ENCODE measurements at places on chromosomes 2 and 18. TPM values are rescaled to one million over a fixed set of nuclear protein-coding genes. Genes with fewer than 3 reads are reported as not detected.

DQX1 gene
- not detected for total RNA-seq

FAM237A gene
- not detected for total RNA-seq

CIB4 gene
- not detected for total RNA-seq

SERPINB11 gene
- total RNA-seq: not detected

SLC23A3 gene
- 0.16 TPM for total RNA-seq

DSG1 gene
- total RNA-seq: not detected

BIN1 gene
- 1,331 TPM for total RNA-seq

ALPG gene
- not detected for total RNA-seq

RAPGEF4 gene
- total RNA-seq: 2.0 TPM

COL6A3 gene
- total RNA-seq: 74.1 TPM

POU3F3 gene
- total RNA-seq: not detected

POTEJ gene
- total RNA-seq: not detected

TMEM17 gene
- 0.67 TPM for total RNA-seq

GPR45 gene
- not detected for total RNA-seq

- no peak for DNase-seq
Measured at GRCh38 chr2:38263293-38263692, 113.8 kb downstream of the ATL2 start.

DNA sequence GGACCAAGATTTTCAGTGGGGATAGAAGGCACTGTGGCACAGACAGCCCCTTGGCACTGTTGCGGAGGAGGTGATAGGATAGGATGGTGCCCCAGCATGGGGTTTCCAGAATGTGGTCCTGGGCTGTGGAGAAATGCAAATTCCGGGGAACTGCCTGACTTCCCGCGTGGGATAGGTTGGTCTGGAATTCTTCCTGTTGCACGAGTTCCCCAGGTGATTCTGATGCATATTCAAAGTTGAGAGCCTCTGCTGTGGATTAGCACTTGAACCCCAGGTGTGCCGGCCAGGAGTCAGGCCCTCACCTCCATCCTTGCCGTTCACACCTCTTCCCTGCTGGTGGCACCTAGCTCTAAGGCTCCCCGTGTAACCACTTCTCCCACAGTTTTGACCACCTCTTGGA lies 15.5 kb downstream of the NCK2 start:
- no peak for DNase-seq

GRCh38 chr18:23229472-23229871 lies 94.2 kb downstream of the CABLES1 start:
- DNase-seq: no peak

DNA sequence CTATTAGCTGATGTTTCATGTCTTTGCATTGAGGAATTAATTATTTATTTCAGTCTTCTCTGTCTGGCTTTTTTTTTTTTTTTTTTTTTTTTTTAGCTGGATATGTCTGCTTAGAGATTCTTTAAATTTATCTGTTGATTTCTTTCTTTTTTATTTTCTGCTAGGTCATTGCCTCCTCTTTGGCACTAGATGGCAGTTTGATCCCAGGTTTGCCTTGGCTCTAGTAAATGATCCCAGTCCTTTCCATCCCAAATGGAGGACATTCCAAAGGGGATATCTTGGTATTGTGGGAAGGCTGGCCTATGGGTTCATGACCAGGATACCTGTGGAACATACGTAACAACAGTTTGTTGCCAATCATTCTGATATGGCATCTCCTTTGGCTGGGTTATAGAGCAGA lies 339.5 kb upstream of the GCFC2 start:
- DNase-seq: no peak

DNA sequence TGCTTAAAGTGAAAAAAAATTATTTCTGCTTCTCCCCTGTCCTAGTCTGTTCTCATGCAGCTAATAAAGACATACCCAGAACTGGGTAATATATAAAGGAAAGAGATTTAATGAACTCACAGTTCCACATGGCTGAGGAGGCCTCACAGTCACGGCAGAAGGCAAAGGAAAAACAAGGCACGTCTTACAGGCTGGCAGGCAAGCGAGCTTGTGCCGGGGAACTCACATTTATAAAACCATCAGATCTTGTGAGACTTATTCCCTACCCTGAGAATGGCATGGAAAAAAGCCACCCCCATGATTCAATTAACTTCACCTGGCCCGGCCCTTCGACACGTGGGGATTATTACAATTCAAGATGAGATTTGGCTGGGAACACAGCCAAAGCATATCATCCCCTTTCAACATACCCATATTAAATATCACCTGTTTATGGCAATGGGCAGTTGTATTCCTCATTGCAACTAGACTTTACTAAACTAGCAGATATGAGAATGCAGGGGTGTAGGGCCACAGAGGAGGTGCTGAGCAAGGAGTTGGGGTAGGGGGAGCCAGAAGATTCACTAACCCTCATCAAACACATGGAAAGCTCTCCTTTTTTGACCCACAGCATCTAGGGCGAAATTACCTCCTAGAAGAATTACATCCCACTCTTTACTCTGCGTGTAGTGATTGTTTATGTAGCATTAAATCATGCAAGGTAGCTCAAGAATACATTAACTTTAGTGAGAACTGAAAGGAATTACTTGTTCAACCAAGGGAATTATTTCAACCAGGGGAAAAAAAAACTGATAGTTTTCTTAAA lies 183.3 kb upstream of the DOK6 start:
- DNase-seq: no peak

GRCh38 chr2:105621038-105621437 lies 123.7 kb upstream of the NCK2 start:
- no peak for DNase-seq

DNA sequence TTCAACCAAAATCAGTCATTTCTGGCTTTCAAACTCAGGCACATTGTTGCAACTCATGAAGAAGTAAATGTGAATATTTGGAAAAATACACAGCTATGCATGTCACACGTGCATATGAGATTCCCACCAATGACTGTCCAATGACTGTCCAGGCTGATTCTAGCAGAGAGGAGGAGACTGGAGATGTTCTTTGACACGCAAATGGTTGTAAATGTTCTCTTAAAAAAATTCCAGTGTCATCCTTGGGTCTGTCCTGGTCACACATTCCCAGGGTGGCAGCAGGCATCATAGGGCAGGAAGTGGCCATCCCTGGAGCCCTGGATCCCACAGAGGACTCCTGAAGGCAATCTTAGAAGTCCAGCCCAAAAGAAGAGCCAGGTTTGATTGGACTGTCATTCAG lies 40.9 kb downstream of the TWIST2 start:
- DNase-seq: no peak

DNA sequence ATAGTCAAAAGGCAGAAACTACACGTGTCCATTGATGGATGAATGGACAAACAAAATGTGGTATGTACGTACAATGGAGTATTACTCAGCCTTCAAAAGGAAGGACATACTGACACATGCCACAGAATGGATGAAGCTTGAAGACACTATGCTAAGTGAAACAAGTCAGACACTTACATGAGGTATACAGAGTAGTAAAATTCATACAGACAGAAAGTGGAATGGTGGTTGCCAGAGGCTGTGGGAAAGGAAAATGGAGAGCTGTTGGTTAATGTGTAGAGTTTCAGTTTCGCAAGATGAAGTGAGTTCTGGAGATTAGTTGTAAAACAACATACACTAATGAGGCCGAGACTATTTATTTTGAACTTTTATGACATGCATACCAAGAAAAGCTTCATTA lies 67.4 kb upstream of the EPB41L3 start:
- no peak for DNase-seq

DNA sequence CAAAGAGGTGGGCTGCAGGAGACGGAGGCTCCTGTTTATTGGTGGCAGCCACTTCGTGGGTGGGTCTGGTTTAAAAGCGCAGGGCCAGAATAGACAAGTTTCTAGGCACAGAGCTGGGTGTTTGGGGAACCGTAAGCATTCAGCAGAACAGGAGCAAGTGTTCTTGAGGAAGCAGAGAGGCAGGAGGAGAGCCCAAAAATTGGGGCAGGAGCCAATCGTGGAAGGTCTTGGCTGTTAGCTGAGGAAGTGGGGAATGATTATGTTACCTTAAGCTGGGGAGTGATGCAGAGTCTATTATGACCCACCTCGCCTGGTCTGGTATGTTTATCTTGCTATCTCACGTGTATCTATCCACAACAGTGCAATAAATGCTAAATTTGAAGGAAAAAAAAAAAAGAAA lies 64.3 kb upstream of the ATL2 start:
- no peak for DNase-seq

DNA sequence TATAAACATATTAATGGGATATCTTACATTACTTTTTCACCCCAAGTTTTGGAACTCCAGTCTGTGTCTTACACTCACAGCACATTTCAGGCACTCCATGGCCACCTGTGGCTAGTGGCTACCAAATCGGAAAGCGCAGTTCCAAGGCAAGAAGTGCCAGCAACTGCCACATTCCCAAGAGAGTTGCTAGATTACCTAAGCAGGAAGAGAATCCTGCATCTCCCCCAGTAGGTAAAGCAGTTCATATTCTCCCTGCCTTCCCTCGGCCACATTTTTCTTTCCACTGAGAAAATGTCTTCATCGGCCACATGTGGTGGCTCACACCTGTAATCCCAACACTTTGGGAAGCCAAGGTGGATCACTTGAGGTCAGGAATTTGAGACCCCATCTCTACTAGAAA lies 62.8 kb downstream of the MEX3C start:
- DNase-seq: no peak

GRCh38 chr2:59677158-59677557 lies 876.3 kb downstream of the BCL11A start:
- no peak for DNase-seq

GRCh38 chr2:165795011-165795410 lies 964 bp upstream of the GALNT3 start:
- DNase-seq: no peak

GRCh38 chr2:175167076-175167791 lies 769 bp downstream of the ATF2 start:
- DNase-seq: peak; percentile 63

GRCh38 chr2:235568431-235568830 lies 74.6 kb downstream of the AGAP1 start:
- DNase-seq: no peak

GRCh38 chr2:143433251-143433650 lies 304.0 kb downstream of the ARHGAP15 start:
- no peak for DNase-seq

GRCh38 chr2:164023896-164024295 lies 288.1 kb upstream of the FIGN start:
- DNase-seq: no peak

All from psoas muscle (tissue), 8 donors.